ENCODE measurements at places on chromosomes 11 and 22. TPM values are rescaled to one million over a fixed set of nuclear protein-coding genes. Genes with fewer than 3 reads are reported as not detected.
A peak's percentile ranks its signal among the peaks of the same experiment; 100 is the strongest.

GRCh38 chr22:23192133-23192532 is 11.8 kb downstream of the BCR start:
- DNase-seq: no peak

GRCh38 chr11:8564526-8564925 is 29.5 kb downstream of the STK33 start:
- no peak for DNase-seq

DNA sequence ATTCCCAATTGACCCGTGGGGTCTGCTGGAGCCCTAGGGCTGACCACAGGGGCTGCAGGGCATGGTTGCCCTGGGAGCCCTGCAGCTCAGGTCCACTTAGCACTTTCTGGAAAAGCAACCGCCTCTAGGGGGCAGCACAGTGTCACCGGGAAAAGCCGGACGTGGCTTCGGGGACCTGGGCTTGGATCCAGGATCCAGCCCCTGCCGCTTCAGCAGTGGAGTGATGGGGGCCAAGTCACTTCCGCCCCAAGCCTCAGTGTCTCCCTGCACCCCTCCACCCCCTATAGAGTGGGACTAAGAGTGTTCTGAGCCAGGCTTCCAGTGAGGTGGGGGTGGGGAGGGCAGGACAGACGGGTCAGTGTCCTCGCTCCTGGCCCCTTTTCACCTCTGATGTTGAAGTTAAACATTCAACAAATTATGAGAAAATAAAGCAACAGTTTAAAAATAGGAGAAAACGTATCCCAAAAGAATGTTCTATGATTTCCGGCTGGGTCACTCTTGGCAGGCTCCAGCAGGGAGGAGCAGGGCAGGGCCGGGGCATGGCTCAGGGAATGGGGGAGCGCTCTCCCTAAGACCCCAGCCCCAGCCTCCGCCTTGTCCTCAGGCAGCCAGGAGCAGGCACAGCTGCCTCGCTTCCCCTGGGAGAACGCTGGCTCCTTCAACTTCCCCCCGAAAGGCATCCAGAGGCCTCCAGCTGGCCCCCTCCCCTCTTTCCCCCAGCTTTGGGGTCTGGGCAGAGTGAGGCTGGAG is 96.5 kb upstream of the FGF3 start:
- peak; percentile 55 for DNase-seq

- DNase-seq: no peak
These were observed 2.8 kb downstream of the RCOR2 start for GRCh38 chr11:63913866-63914830.

The CARD18 gene
- not detected for total RNA-seq
